Motor neuron (in vitro differentiated cells): ENCODE measurements at places on chromosomes 6 and 20. TPM values are rescaled to one million over a fixed set of nuclear protein-coding genes. Genes with fewer than 3 reads are reported as not detected.

DNA sequence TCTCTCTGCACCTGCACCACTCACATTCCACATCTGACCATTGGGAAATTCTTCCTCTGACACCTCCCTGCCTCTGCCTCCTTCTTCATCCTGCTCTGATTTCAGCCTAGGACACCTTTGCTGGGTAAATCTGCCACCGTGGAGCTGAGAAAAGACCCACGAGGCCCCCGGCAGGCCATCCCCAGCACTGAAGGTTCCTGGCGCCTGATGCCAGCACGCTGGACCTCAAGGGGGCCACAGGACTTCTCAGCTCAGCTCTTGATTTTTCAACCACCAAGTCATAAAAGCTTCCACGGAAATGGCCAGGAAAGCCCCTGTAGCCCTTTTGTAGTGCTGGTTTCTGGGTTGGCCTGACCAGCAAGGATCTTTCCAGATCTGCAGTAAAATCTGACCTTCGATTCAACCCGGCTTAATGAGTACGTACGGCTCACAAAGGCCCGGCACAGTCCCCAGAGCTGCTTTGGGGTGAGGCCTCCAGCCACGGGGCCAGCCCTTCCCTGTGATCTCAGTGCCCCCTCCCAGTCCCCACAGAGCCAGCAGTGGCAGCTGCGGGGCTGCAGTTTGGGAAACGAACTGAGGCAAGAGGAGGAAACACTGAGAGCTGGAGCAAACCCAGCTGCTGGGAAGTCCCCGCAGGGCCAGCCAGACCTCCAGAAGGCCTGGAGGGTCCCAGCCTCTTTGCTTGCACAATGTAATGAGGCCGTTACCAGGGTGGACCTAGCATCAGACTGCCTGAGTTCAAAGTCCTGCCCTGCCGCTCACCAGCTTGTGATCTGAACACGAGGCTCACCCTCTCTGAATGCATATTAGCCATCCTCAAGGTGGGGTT is 157.5 kb downstream of the BMP7 start:
- peak; percentile 79 for ATAC-seq

GRCh38 chr20:49460916-49461315 is 21.6 kb downstream of the KCNB1 start:
- no peak for ATAC-seq

- no peak for ATAC-seq
Observed at GRCh38 chr6:38909015-38909730, 139.4 kb upstream of the GLP1R start.

DNA sequence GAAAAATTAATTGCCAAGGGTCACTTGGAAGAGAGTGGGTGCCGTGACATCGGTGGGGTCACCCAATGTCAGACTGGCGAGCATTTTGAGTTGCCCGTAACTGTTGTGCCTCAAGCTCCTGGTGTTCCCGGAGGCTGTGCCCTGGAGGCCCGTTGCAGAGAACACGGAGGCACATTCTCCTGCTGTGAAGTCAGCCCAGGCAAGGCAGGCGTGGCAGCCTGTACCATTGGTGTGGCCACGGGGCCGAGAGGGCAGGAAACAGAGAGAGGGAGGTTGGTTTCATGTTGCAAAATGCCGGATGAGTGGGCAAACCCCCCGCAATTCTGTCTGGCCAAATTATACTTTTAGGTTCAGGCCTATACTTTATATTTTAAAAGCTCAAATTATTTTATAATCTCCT is 81.2 kb downstream of the THBS2 start:
- peak; percentile 96 for ATAC-seq

- no peak for ATAC-seq
Observed at GRCh38 chr6:36426622-36427021, 16.0 kb downstream of the PXT1 start.

ZNF165 gene
- 0.68 and 0.75 TPM in 2 replicates for total RNA-seq
